ENCODE measurements at places on chromosomes 4 and X.
A peak's percentile ranks its signal among the peaks of the same experiment; 100 is the strongest.

DNA sequence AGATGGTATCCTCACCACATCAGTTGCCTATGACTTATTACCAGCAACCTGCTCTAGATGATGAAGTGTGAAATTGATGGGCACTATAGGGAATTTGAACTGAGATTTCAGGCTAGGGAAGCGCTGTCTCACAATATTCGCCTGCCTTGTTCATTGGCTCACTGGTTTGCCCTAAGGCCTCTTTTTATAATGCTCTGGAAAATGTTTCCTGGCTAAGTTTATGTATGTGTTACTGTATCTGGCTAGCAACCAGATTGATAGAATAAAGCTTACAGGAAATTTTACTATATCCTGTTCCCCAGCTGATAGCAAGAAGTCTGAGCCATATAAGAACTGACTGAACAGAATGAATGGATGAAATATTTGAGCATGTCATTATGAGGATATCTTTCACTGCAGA is 71.6 kb downstream of the GSTCD start:
- H3K4me3 ChIP-seq, result no peak overlapping the region
- H3K27ac ChIP-seq, result no peak overlapping the region
- DNase-seq, result no peak

DNA sequence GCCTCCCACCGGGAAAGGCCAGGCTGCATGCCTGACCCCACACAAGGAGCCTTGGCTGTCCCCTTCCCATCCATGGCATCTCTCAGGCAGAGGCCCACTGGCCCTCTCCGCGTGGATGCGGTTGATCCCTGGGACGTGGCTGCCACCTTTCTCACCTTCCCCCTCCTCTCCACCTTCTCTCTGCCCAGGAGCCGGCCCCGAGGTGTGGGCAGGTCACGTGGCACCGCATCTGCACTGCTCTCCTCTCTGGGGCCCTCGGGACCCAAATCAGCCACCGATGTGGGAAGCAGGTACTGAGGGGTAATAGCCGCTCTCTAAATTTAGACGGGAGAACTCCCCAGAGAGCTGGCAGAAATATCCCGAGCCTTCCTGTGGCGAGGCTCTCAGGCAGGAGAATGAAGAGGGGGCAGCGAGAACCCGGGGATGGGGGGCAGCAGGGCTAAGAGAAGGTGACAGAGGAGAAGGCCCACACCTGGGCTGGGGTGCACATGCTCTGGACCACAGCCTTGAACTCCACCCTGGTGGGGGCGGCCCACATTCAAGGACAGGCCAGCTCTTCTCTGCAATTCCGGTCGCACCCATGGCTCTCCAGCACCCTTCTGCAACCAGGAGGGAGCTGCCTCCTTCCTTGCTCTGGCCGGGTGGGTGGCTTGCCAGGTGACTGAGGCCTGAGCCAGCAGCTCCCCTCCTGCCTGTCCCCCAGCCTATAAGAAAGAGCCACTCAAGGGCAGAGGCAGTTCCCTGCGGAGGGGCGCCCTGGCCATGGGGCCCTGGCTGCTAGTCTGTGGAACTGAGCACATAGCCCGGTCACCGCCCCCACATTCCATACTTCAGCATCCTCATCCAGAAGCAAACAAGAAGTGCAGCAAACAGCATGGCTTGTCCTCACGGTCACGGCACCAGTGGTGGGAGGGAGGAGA is 9.6 kb upstream of the DUSP9 start:
- H3K27me3 ChIP-seq, result peaks cover 47% of the 10 kb centered on the region
- no peaks in the 10 kb centered on the region for H3K36me3 ChIP-seq
- H3K27ac ChIP-seq, result no peak overlapping the region
- no peak overlapping the region for H3K4me3 ChIP-seq
- no peak for DNase-seq

DNA sequence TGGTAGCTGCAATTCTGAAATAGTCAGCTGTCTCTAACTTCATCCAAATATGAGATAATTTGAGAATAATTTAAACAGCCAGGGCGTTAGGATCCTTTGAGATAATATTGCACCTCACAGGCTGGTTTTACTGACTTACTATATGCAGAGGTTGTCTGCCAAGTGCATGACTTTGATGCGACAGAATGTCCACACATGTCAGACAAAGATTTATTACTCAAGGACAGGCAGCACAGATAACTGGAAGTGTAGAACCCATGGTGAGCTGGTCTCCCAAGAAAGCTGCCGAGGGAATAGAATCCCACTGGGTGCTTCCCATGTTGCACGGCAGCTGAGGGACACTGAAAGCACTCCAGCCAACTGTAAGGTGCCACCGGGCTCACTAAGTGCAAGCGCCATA is 166.2 kb upstream of the GALNTL6 start:
- H3K4me3 ChIP-seq, result no peak overlapping the region
- no peaks in the 10 kb centered on the region for H3K4me1 ChIP-seq
- H3K36me3 ChIP-seq, result no peaks in the 10 kb centered on the region

DNA sequence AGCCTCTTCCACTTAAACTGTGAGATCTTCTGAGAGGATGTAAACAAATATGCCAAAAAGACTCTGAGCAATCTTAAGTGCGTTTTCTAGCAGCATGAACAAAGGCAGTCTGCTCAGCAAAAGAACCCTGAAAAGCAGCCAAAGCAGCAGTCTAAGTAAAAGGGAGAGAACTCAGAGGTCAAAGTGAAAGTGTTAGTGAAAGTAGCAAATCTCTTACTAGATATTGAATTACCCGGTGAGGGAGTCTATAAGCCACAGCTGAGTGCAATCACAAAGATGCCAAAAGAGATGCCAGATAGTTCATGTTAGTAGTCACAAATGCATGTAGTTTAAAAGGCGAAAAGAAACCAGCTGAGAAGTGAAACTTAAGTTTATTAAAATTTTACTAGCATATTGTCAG is 7.9 kb upstream of the GNRHR start:
- H3K4me3 ChIP-seq, result no peak overlapping the region
- H3K27ac ChIP-seq, result peak overlapping the region; percentile 9
- no peaks in the 10 kb centered on the region for H3K36me3 ChIP-seq
- no peak for DNase-seq
- peaks cover 5% of the 10 kb centered on the region for H3K4me1 ChIP-seq

GRCh38 chrX:102837847-102838246 is 99.2 kb upstream of the RAB40AL start:
- no peaks in the 10 kb centered on the region for H3K4me1 ChIP-seq
- H3K4me3 ChIP-seq, result no peak overlapping the region
- peaks cover 11% of the 10 kb centered on the region for H3K27me3 ChIP-seq
- no peak overlapping the region for H3K27ac ChIP-seq

DNA sequence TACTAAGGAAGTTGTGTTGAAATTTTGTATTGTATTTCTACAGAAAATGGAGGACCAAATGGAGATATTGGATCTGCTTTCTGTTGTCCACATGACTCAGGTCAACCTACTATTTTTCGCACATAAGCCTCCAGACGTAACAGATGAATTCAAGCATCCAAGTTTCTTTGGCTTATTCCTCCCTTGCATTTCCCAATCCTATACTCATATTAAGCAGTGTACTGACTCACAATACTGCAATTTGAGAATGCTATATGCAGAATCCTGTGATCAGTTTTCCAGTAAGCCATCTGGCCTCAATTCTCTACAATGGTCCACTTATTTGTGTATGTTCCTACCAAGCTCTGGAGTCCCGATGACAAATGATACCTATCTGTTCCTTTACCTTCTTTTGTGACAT is 75.7 kb downstream of the ASB9 start:
- H3K4me1 ChIP-seq, result peaks cover 7% of the 10 kb centered on the region
- no peak overlapping the region for H3K4me3 ChIP-seq
- H3K27me3 ChIP-seq, result peaks cover 47% of the 10 kb centered on the region
- DNase-seq, result no peak
- no peaks in the 10 kb centered on the region for H3K36me3 ChIP-seq

- H3K27me3 ChIP-seq, result no peaks in the 10 kb centered on the region
- H3K36me3 ChIP-seq, result no peaks in the 10 kb centered on the region
- no peak for DNase-seq
- H3K27ac ChIP-seq, result no peak overlapping the region
- H3K4me1 ChIP-seq, result no peaks in the 10 kb centered on the region
Measured at GRCh38 chr4:52144372-52144771, 93.3 kb downstream of the SPATA18 start.

DNA sequence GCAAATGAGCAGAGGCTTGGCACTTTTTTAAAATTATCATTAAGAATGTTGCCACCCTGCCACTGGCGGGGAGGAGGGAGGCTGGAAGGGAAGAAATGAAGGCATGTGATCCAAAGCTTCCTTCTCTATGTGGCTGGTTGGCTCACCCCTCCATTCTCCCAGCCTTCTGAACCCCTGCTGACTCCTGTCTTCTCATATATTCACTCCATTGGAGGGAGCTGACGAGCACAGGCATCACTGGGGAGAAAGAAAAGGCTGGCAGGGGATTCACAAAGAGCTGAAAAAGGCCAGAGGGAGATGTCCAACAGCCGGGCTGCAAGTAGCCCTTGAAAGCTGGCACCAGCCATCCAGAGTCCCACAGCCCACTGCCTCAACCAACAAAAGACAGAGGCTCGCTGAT is 495.6 kb downstream of the BCOR start:
- no peaks in the 10 kb centered on the region for H3K4me1 ChIP-seq
- no peak overlapping the region for H3K27ac ChIP-seq
- H3K27me3 ChIP-seq, result peaks cover 59% of the 10 kb centered on the region
- H3K4me3 ChIP-seq, result no peak overlapping the region

DNA sequence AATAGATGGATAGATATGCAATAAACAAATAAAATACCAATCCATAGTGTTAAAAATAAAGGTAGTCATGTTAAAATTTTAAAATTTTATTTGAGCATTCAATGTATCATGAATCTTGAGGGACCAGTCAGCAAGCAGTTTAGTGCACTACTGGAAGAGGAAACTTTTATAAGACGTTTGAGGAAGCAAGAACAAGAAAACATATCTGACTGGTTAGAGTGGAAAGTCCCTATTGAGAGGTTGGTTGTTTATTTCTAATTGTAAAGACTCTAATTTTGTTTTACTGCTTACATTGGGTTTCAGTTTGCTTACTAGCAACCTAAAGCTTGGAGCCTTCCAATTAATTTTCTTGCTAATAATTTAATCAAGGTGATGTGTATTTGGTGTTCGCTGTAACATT is 786.2 kb downstream of the RAB28 start:
- no peaks in the 10 kb centered on the region for H3K27me3 ChIP-seq
- H3K4me1 ChIP-seq, result no peaks in the 10 kb centered on the region
- no peak overlapping the region for H3K4me3 ChIP-seq
- H3K27ac ChIP-seq, result no peak overlapping the region
- no peaks in the 10 kb centered on the region for H3K36me3 ChIP-seq

- no peaks in the 10 kb centered on the region for H3K4me1 ChIP-seq
- no peaks in the 10 kb centered on the region for H3K36me3 ChIP-seq
Measured at GRCh38 chrX:7216981-7217587, 69.1 kb upstream of the PUDP start.

- H3K27ac ChIP-seq, result no peak overlapping the region
- H3K4me3 ChIP-seq, result no peak overlapping the region
- peaks cover 3% of the 10 kb centered on the region for H3K4me1 ChIP-seq
- DNase-seq, result no peak
Measured at GRCh38 chr4:153927451-153927850, 138.6 kb upstream of the SFRP2 start.
